ENCODE measurements at places on chromosomes 16 and 17. TPM values are rescaled to one million over a fixed set of nuclear protein-coding genes. Genes with fewer than 3 reads are reported as not detected.

The TENT4B gene
- 9.1 TPM for total RNA-seq

The FBXW10B gene
- total RNA-seq = 1.3 TPM

The TAT gene
- not detected for total RNA-seq

DNA sequence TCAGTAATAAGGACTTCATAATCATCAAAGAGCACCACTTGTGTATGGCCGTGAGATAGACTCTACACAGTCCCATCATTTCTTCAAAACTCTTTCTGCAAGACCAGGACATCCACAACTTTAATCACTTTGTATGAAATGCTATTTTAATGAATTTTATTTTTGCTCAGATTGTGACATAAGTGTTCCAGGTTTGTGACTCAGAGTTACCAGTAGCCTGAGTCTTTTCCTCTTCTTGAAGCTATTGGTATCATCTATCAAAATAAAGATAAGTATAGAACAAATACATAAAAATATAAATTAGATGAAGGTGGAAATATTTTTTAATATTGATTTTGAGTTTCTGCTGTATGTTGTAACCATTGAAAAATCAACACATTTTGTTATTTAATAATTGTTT, 16.6 kb upstream of the VWA3A start:
- no peak for DNase-seq

DNA sequence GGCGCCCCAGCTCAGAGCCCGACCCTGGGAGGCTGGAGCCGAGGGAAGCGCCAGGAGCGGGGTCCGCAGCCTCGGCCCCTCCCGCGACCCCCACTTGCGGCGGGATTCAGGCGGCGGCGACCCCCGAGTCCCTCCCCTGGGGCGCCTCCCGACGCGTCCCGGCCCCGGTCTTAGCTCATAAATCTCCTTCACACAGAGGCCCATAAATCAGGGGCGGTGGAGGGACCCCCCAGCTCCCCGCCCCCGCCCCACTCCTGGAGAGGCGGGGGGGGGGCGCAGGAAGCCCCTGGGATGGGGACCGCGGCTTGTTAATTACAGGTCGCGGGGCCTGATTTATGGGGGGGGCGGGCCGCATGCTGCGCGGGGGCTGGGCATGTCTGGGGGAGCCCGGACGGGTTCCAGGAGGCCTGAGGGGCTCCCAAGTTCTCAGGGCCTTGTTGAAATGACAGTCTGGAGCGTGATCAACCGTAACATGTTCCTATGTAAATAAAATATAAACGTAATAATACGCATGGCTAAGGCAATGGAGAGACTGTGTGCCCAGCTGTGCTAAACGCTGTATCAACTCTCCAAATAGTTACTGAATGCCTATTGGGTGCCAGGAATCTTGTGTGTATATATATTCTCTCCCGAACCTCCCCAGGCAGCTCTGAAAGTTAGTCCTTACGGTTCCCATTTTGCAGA, 10.0 kb upstream of the BHLHA9 start:
- DNase-seq = no peak

DNA sequence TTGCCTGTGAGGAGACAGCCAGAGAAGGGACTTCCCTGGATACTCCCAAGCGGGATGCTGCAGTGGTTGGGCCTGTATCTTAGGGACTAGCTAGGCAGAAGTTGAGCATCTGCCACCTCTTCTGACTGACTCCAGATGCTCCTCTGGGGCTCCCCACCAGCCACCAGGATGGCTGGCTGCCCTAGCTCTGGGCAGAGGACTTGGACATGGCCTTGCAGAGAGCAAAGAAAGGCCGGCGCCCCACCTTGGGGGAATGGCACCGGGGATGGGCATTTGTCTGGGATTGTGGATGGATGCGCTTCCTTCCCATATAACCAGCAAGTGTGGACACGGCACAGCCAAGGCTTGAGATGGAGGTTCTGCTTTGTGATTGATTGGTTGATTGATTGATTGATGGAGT, 69.0 kb downstream of the OR1D5 start:
- DNase-seq = no peak

- no peak for DNase-seq
These were observed 86.3 kb upstream of the ZNF750 start for GRCh38 chr17:82926081-82926480.

- DNase-seq = no peak
These were observed 183.0 kb downstream of the RBFOX3 start for GRCh38 chr17:79427621-79428539.

The MMP2 gene
- total RNA-seq = 241 TPM

The ARHGDIG gene
- not detected for total RNA-seq

The CRYM gene
- total RNA-seq = 2.8 TPM

GRCh38 chr17:78980624-78980972, 875 bp upstream of the LGALS3BP start:
- DNase-seq = no peak

The STRADA gene
- total RNA-seq = 26.4 TPM

- peak; percentile 99 for DNase-seq
These were observed at the start of gene TSEN54 for GRCh38 chr17:75516255-75516618. Gene TSEN54, plus strand, starts transcription at chr17:75516528. Its CDS starts 33 bp downstream, at chr17:75516561.

The TEX19 gene
- total RNA-seq = not detected
